A375 (cell line): ENCODE measurements at places on chromosomes 6 and 20. TPM values are rescaled to one million over a fixed set of nuclear protein-coding genes. Genes with fewer than 3 reads are reported as not detected.

APCDD1L gene
- not detected in 2 replicates for total RNA-seq

C20orf141 gene
- total RNA-seq: 1.7 TPM in 1 of 2 replicates, not detected in the other

TCP11 gene
- total RNA-seq: not detected in 2 replicates

ZBTB12 gene
- total RNA-seq: 5.6 and 6.4 TPM in 2 replicates

ELOVL4 gene
- 5.1 and 5.2 TPM in 2 replicates for total RNA-seq

SLPI gene
- total RNA-seq: not detected in 2 replicates

PDE10A gene
- total RNA-seq: 66.4 and 71.8 TPM in 2 replicates

CLVS2 gene
- 0.13 and 0.60 TPM in 2 replicates for total RNA-seq

ANKEF1 gene
- total RNA-seq: 4.6 and 4.7 TPM in 2 replicates

MEI4 gene
- total RNA-seq: 0.05 TPM in 1 of 2 replicates, not detected in the other
